CD4-positive, alpha-beta memory T cell (primary cell): ENCODE measurements at places on chromosomes 1 and 21. TPM values are rescaled to one million over a fixed set of nuclear protein-coding genes. Genes with fewer than 3 reads are reported as not detected.

GRCh38 chr1:185293967-185294542, 23.0 kb downstream of the IVNS1ABP start:
- H3K4me1 ChIP-seq: peaks cover 2% of the 10 kb centered on the region
- H3K4me3 ChIP-seq: no peak overlapping the region
- no peak overlapping the region for H3K27ac ChIP-seq
- H3K36me3 ChIP-seq: peaks cover 29% of the 10 kb centered on the region

GRCh38 chr1:201358596-201358995, 18.9 kb downstream of the TNNT2 start:
- no peak overlapping the region for H3K27ac ChIP-seq
- H3K27me3 ChIP-seq: no peaks in the 10 kb centered on the region
- H3K4me1 ChIP-seq: no peaks in the 10 kb centered on the region
- H3K36me3 ChIP-seq: no peaks in the 10 kb centered on the region
- DNase-seq: no peak
- H3K4me3 ChIP-seq: no peak overlapping the region

DNA sequence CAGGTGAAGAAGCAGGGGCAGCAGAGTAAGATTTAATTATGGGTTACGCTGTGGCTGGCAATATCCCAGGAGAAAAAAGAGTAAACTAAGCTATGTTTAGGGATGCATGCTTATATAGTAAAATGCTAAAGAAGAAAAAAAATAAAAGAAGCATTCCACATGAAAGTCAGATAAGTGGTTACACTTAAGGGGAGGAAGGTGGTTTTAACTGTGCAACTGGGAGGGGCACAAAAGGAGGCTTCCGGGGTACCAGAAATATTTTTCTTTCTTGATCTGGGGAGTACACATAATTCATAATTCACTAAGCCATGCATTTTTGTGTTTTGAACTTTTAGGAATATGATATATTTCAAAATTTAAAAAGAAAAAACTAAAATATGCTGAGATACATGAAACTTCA, 39.5 kb downstream of the USP48 start:
- no peak overlapping the region for H3K27ac ChIP-seq
- H3K36me3 ChIP-seq: peaks cover 28% of the 10 kb centered on the region
- H3K4me1 ChIP-seq: no peaks in the 10 kb centered on the region
- no peak overlapping the region for H3K4me3 ChIP-seq

DNA sequence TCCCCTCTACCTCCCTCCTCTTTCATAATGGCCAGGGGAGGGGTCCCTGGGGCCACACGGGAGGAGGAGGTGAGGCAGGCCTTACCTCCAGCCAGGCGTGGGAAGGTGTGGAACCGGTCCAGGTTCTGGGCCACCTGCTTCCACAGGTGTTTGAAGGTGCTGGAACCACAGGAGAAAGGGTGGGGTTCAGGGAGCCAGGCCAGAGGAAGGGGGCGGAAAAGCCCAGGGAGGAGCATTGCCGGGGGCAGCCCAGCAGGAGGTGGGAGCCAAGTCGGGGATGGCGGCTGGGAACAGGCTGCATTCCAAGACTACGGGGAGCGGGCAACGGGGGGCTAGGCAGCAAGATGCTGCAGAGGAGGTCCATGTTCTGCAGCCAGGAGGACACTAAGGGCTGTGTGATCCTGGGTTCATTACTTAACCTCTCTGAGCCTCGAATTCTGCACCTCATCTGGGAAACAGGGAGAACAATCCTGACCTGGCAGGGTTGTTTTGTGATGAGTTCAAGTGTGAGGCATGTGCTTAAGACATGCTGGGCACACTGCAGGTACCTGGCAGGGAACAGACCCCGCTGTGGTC, 19.8 kb upstream of the TAS1R2 start:
- H3K4me3 ChIP-seq: no peak overlapping the region
- H3K4me1 ChIP-seq: no peaks in the 10 kb centered on the region
- no peak overlapping the region for H3K27ac ChIP-seq

FLG2 gene
- not detected for total RNA-seq

DNA sequence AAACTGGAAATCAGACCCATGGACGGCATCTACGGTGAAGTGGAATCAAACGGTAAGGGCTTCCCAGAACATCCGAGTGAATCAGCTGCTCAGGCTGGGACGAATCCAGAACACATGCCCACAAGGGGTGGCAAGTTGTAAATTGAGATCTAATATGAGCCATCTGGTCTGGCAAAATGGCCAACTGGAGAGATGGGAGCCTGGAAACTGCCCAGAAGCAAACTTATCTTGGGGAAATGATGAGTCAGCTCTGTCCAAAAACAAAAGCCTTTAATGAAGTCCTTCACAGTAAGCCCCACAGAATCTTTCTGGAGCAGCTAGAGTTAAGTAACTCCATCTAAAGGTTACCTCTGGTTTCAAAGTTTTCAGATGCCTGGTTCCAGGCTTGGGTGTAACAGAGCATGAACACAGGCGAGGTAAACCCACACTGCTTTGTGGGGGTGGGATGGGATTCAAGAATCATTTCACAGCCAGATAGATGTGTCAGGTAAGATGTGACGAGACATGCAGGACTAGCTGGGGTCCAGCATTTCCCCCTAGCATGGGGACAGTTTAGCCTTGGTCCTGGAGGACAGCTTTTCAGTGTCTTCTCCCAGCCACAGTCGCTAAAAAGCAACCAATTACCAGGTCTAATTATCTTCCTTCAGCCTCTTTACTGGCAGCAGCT, 10.5 kb upstream of the SRP9 start:
- H3K4me3 ChIP-seq: no peak overlapping the region
- H3K4me1 ChIP-seq: no peaks in the 10 kb centered on the region
- no peaks in the 10 kb centered on the region for H3K27me3 ChIP-seq
- no peaks in the 10 kb centered on the region for H3K36me3 ChIP-seq
- no peak for DNase-seq

DNA sequence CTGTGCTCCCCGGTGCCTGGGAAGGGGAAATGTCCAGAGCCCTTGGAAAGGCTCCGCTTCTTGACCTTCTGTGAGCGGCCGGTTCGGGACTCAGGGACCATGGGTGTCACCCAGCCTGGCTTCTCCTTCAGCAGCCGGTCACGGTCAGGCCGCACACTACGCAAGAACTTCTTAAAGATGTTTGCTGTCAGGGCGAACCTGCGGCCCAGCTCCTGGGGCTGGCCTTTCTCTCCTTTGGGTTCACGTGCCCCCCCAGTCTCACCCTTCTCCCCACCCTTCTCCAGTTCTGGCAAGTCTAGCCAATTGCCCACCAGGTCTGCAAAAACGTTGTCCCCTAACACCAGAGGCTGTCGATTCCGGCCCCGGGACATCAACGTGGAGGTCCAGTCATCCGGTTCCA, 12.1 kb downstream of the INKA2 start:
- peaks cover 22% of the 10 kb centered on the region for H3K4me1 ChIP-seq
- H3K4me3 ChIP-seq: no peak overlapping the region
- no peak for DNase-seq
- H3K27me3 ChIP-seq: no peaks in the 10 kb centered on the region

DNA sequence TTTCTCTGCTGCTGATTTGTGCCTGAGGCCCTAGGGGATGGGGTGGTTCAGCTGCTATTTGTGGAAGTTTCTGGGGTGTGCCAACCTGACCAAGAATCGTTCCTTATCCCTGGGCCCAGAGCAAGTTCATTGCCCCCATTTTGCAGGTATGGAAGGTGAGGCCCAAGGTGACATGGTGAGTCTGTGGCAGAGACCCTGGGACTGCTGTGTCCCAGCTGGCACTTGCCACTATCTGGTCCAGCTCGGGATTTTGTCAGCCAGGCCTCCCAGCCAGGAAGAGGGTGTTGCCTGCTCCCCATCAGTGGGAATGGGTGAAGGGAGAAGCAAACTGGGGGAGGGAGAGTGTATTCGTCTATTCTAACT, 18.9 kb upstream of the LRP8 start:
- no peak for DNase-seq
- H3K27ac ChIP-seq: no peak overlapping the region
- no peaks in the 10 kb centered on the region for H3K4me1 ChIP-seq
- no peaks in the 10 kb centered on the region for H3K27me3 ChIP-seq
- H3K4me3 ChIP-seq: no peak overlapping the region
